NCI-H2107 (cell line): ENCODE measurements at places on chromosomes 6 and 20.
A peak's percentile ranks its signal among the peaks of the same experiment; 100 is the strongest.

DNA sequence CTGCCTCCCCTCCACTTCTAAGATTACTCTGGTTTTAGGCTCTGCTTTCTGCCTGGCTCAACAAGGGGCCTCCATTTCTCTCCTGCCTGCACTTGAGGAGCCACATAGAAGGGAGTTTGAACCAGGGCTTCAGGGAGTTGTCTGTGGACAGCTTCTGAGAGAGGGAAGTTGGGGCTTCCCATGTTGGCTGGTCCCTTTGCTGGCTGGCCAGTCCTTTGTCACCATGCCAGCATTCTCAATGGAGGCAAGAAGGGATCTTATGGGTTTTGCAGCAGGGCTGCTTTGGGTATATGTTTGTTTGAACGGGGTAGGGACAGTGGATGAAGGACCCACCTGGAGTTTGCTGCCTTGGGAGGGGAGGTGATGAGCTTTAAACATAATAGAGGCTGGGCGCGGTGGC is 124.9 kb downstream of the CARMIL1 start:
- DNase-seq: no peak

- no peak for DNase-seq
These were observed 112.4 kb downstream of the FOXO3 start for GRCh38 chr6:108673153-108673552.

DNA sequence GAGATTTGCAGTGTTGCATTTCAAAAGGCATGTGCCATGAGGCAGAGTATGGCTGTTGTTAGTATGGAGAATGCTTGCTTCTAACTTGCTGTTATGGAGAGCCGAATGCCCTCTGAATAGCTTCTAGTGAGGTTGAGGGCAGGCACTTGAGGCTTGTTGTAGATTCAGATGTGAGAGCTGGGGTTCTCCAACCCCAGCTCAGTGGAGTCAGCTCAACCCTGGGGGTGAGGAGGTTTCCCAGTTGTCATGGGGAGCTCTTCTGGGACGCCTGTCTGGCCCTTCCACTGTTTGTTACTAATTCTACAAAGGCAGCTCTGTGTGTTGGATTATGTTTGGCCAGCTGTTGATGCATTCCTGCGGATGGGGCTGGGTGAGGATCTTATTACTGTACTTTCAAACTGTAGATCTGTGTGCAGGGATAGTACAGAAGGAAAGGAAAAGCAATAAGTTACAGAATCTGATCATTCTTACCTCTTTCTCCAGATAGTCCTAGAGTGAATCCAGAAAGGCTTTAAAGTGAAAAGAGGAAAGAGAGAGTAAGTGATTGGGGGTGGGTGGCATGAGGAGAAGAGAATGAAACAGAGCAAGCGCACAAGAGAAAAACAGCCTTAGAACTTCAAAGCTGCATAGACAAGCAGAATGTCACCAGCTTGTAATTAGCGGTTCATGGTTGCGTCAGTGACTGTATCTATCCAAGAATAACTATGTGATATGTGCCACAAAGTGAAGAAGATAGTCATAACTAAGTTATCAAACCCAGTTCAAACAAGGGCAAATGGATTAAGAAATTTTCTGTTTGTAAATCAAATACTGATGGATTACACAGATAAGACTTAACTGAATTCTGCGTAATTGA is 148.7 kb downstream of the PRL start:
- DNase-seq: peak; percentile 30

GRCh38 chr6:37557645-37558114 is 58.0 kb upstream of the CCDC167 start:
- no peak for DNase-seq

DNA sequence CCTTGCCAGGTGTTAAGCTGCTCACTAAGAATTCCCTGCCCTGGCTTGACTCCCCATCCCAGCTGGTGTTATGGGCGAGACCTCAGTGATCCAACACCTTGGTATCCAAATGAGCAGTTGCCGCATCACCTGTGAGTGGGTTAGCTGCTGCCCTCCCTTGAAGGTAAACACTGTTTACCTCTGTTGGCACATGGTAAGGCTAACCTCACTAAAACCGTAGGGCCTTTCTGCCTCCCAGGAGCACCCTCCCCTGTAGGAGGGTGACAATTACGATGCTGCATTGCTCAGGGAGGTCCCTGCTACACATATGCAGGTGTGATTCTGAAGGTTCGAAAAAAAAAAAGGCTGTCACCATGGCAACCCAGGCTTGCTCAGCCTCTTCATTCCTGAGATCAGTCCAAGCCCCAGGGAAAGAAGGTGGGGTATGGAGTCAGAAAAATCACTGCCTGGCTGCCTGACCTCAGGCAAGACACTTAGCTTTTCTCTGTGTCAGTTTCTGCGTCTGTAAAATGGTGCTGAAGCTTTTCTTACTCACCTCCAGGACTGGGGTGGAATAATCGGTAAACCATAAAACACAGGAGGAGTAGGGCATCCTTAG is 19.5 kb downstream of the PNPLA1 start:
- no peak for DNase-seq

- DNase-seq: no peak
These were observed 38.0 kb downstream of the TBC1D7 start for GRCh38 chr6:13290335-13290734.

GRCh38 chr6:116371120-116371917 is 572 bp downstream of the DSE start:
- DNase-seq: no peak
